ENCODE measurements at places on chromosomes 11 and 22.

DNA sequence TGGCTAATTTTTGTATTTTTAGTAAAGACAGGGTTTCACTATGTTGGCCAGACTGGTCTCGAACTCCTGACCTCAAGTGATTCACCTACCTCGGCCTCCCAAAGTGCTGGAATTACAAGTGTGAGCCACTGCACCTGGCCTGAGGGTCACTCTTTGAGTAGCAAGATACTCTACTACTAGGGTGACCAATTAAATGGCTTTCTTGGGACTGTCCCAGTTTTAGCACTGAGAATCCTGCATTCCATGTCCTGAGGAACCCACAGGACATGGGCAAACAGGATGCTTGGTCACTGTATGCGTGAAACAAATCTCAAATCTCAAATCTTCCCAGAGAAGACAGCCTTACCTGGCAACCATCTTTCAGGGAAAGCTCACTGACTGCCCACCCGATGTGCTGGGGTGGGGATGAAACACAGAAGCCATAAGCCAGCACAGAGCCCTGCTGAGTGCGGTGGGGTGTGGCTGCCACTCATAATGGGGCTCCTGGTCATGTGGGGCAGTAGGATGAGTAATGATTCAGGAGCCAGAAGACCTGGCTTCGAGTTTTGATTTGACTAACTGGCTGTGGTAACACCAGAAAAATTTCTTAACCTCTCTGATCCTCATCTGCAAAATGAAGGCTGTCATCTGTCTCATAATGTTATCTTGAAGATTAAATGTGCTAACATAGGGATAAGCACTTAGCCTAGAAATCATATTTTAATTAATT, 11.5 kb downstream of the CLMP start:
- no peak for DNase-seq
- no peak overlapping the region for H3K4me3 ChIP-seq
- peak overlapping the region; percentile 27 for H3K27ac ChIP-seq
- H3K27me3 ChIP-seq = no peaks in the 10 kb centered on the region

DNA sequence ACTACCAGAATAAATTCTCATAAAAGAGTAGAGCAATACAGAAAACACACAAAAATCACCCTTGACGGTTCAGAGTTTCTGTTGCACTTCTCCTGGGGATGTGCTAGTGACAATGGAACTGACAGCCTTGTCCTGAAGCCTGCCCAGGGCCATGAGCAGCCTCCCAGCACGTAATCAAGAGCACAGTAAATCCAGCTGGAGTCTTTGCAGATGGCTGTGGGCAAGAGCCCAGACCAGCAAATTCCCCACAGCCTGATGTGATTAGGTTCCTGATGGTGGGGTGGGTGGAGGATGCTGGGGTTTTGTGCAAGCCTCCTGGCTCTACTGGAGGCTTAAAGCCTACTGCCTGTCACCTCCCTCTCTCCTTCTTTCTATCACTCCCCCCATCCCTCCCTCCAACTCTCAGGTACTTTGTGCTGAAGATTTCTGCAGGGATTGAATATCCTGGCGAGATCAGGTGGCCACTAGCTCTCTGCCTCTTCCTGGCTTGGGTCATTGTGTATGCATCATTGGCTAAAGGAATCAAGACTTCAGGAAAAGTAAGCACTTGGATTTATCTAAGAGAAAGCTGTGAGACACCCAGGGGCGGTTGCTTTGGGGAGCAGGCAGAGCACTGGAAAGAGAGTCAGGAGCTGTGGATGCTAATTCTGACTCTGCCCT, 18.1 kb downstream of the SLC6A5 start:
- no peaks in the 10 kb centered on the region for H3K4me1 ChIP-seq
- DNase-seq = no peak
- H3K4me3 ChIP-seq = no peak overlapping the region

DNA sequence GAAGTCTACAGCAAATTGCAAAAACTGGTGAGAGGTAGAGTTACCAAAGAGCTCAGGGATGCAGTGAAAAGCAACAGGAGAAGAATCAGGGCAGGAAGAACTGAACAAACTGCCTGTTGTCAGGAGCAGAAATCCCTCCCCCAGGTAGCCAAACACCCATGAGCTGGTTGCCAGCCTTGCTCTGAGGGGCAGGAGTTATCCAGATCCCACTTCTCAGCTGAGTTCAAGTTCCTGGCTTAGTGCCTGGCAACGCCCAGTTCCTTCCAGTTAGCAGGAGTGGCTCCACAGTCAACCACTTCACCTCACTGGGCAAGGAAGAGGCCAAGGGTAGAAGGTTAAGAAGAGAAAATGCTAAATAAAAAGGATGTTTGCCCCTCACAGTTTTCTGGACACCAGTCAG, 1.9 kb upstream of the MPZL2 start:
- peaks cover 26% of the 10 kb centered on the region for H3K27me3 ChIP-seq
- no peak overlapping the region for H3K27ac ChIP-seq
- H3K36me3 ChIP-seq = no peaks in the 10 kb centered on the region
- H3K4me1 ChIP-seq = no peaks in the 10 kb centered on the region
- H3K4me3 ChIP-seq = no peak overlapping the region
- no peak for DNase-seq

DNA sequence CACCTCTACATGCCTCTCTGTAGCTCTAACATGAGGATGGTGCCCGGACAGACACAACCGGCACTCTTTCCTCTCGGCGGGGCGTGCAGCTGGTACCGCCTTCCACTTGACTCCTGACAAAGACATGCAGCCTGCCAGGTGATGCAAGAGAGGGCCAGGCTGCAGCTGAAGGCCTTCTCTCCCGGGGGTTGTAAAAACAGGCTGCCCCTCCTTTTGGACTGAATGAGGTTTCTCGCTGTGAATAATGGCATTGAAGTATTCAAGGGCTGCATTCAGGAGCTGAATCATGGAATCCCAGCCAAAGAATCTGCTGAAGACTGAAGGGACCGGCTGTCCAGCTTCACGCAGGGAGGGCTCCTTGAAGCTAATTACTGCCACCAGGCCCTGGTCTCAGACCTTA, 110.9 kb downstream of the GALNT18 start:
- H3K4me3 ChIP-seq = no peak overlapping the region
- H3K4me1 ChIP-seq = no peaks in the 10 kb centered on the region
- DNase-seq = peak; percentile 17
- no peak overlapping the region for H3K27ac ChIP-seq

GRCh38 chr11:454043-454442, 4.0 kb downstream of the PTDSS2 start:
- H3K4me3 ChIP-seq = no peak overlapping the region
- H3K36me3 ChIP-seq = peaks cover 23% of the 10 kb centered on the region
- no peak overlapping the region for H3K27ac ChIP-seq
- peaks cover 6% of the 10 kb centered on the region for H3K4me1 ChIP-seq
- no peaks in the 10 kb centered on the region for H3K27me3 ChIP-seq
- DNase-seq = no peak

GRCh38 chr11:43687120-43687791, 6.7 kb downstream of the HSD17B12 start:
- DNase-seq = peak; percentile 19
- H3K27ac ChIP-seq = no peak overlapping the region
- peaks cover 1% of the 10 kb centered on the region for H3K4me1 ChIP-seq
- peaks cover 8% of the 10 kb centered on the region for H3K36me3 ChIP-seq
- no peaks in the 10 kb centered on the region for H3K27me3 ChIP-seq

DNA sequence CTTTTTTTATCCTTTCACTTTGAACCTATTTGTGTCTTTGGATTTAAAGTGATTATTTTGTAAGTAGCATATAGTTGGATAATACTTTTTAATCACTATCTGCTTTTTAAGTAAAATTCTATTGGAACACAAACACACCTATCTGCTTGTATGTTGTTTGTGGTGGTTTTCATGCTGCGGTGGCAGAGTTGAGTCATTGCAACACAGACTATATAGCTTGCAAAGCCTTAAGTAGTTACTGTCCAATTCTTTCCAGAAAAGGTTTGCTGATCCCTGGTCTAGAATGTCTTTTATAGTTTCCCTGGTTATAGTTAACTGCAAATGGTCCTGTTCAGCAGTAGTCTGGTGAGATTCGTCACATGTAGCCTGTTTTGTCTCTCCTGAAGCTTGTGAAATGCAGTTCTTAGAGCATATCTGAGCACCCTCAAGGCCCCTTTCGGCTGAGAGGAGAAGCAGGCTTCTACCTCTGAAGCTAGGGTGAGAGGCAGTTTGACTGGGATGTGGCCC, 21.5 kb downstream of the SHANK3 start:
- peaks cover 12% of the 10 kb centered on the region for H3K27me3 ChIP-seq
- peak; percentile 25 for DNase-seq
- no peaks in the 10 kb centered on the region for H3K36me3 ChIP-seq
- no peak overlapping the region for H3K27ac ChIP-seq
- peaks cover 4% of the 10 kb centered on the region for H3K4me1 ChIP-seq

- H3K27ac ChIP-seq = no peak overlapping the region
- no peaks in the 10 kb centered on the region for H3K36me3 ChIP-seq
- H3K27me3 ChIP-seq = peaks cover 41% of the 10 kb centered on the region
- DNase-seq = no peak
- peaks cover 2% of the 10 kb centered on the region for H3K4me1 ChIP-seq
Measured at GRCh38 chr11:68979931-68980775, 633 bp downstream of the MRGPRD start.

DNA sequence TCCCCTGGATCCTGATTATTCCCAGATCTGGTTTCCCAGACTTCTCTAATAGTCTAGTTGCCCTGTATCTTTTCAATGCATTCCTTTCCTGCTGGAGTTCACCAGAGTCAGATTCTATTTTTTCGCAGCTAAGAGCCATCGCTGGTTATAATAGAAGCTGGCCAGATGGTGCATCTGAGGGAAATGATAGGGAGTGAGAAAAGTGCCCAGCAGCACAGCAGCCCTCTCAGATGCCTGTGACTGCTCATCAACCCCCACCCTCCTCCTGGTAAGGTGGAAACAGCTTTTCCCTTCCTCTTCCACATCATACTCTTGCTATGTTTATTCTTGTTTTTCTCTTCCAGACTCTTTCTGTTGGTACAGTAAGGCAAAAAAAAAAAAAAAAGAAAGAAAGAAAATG, 12.8 kb downstream of the OR8A1 start:
- H3K27me3 ChIP-seq = peaks cover 33% of the 10 kb centered on the region
- H3K27ac ChIP-seq = no peak overlapping the region

DNA sequence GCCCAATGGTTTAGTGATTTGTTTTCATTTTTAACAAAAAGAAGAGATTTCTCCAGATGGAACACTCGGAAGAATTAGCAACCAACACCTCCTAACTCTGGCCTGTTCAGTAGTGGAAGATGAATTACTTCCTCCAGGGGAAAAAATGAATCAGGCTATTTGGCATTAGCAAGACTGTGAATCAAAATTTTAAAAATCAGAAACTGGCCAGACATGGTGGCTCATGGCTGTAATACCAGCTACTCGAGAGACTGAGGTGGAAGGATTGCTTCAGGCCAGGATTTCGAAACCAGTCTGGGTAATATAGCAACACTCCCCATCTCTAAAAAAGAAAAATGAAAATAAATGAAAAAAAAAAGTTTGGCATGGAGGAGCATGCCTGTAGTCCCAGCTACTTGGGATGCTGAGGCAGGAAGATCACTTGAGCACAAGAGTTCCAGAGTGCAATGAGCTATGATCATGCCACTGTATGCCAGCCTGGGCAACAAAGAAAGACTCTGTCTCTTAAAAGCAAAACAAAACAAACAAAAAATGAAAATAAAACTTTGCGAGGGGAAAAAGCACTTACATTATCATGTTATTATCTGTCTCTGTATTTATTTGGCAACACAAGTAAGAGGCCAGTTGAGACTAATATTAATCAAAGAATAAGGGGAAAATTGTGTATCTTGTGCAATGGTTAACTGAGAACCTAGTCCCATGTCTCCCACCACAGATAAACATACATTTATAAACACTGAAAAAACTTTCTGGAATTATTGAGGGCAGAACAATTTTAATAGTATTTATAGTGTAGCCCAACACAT, 796.3 kb upstream of the ANO3 start:
- H3K36me3 ChIP-seq = no peaks in the 10 kb centered on the region
- no peaks in the 10 kb centered on the region for H3K4me1 ChIP-seq
- no peak overlapping the region for H3K27ac ChIP-seq
- H3K4me3 ChIP-seq = no peak overlapping the region
- DNase-seq = no peak
